ENCODE measurements at places on chromosomes 2 and 18. TPM values are rescaled to one million over a fixed set of nuclear protein-coding genes. Genes with fewer than 3 reads are reported as not detected.

The CXCR2 gene
- 0.85 TPM for polyA plus RNA-seq

GRCh38 chr2:73827018-73827417 lies 1.7 kb upstream of the STAMBP start:
- DNase-seq, result no peak

GRCh38 chr2:195049372-195050031 lies 607.5 kb upstream of the SLC39A10 start:
- DNase-seq, result no peak

The KRTCAP3 gene
- 0.71 TPM for polyA plus RNA-seq

The SALL3 gene
- not detected for polyA plus RNA-seq

The DSEL gene
- polyA plus RNA-seq, result 1.1 TPM

- no peak for DNase-seq
Observed at GRCh38 chr2:180653481-180653880, 326.9 kb upstream of the UBE2E3 start.

DNA sequence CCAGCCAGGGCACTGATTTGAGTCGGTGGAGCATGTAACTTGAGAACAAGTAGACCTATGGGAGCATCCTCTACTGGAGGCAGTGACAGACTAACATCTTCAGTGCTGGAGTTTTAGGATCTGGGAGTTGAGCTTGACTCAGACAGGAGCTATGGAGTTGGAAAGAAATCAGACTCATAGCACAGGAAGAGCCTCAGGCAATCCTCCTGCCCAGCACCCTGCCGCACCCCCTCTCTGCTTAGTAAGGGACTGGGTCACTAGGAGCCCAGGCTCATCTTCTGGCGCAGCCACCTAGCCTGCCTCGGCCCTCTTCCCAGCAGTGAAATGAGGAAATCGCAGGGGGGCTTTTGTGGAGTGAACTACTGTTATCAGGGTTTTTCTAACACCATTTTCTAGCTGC lies 3.6 kb downstream of the ARID5A start:
- no peak for DNase-seq

The MLPH gene
- not detected for polyA plus RNA-seq

GRCh38 chr2:144490017-144490416 lies 29.9 kb downstream of the ZEB2 start:
- no peak for DNase-seq

The BOLL gene
- not detected for polyA plus RNA-seq

DNA sequence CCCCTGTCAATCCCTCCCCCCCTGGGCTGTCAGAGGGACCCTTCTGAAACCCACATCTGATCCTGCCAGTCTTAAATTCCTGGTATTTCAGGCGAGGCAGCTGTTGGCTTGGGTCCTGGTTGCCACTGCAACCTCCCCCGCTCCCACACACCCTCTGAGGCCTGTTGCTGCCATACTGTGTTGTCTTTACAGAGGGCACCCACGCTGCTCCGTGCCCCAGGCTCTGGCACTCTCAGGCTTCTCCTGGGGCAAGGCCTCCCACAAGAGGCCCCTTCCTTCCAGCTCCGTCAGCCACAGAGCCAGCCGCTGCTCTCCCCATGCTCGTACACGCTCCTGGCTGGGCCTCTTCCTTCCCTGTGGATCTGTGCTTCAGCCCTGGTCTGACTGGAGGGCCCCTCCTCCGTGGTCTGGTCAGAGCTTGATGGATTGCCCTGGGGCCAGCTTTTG lies 8.6 kb downstream of the CABLES1 start:
- DNase-seq, result no peak

- DNase-seq, result no peak
Observed at GRCh38 chr2:57475391-57475790, 571.2 kb upstream of the VRK2 start.

The NOSTRIN gene
- polyA plus RNA-seq, result not detected

DNA sequence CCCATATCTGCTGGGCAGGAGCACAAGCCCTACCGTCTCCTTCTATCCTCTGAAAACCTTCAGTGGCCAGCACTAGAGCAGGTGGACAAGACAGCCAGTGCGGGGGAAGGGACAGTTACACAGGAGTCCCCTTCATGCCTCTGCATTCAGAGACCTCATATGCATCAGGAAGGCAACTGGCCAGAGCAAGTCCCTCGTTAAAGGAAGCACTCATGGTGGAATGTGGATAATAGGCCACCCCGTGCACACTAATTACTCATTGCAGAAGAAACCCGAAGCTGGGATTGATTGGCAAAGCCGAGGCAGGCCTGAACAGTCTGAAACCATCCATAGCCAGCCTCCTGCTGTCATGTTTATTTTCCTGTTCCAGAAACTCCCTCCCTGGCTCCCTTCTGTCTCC lies 11.2 kb downstream of the KIAA2012 start:
- no peak for DNase-seq
